NCI-H1417 treated with DMSO at 0.1 percent for 48 hours (cell line): ENCODE measurements at places on chromosomes 12 and 14.

DNA sequence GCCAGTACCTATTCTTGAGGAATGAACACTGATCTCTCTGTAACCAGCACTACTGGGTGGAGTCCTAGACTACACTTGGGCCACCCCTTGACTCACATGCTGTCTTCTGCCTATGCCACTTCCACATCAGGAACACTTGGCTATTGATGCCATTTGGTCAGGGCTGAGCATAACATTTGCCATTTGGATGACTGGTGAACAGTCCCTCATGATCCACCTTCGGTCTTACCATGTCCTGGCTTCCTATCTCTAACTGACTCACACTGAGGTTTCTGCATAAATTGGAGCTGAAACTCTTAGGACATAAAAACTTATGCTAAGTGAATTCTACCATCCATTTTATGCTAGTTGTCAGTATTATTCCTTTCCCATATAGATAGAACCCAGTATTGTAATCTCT, 91.7 kb upstream of the PELI2 start:
- no peak for DNase-seq

DNA sequence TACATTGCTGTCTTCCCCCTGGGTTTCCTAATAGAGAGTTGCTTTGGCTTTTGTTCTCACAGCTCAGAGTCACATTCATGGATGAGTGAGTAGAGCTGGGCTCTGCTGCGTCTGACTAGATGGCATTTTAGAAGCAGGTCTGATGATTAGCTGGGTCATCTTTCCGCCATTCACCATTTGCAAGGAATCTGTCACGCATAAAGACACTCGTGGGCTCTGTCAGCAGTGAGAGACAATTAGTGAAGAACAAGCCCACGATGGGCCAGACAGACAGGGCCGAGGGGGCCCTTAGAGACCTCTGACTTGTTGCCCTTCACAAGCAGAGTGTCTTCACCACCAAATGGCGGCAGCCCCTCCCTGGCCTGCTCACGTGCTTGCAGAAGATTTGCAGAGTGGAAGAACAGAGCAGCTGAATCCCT, 175.0 kb downstream of the CRADD start:
- no peak for DNase-seq

DNA sequence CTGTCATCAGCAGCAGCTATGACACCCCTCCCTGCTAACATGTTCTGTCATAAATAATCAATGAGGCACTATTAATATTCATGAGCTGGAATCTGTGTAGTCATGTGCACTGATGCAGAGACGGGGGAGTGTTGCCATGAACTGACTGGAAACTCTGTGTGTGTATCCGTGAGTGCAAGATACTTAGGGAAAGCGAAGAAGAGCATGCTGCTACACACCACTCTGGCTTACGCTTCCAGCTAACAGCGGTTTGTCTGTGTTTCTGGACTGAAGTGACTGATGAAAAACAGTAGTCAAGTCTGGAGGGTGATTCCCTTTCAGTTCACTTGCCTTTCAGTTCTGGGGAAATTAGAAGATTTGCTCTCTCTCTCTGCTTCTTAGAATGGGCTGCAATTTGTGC, 249.4 kb downstream of the PDZRN4 start:
- no peak for DNase-seq

DNA sequence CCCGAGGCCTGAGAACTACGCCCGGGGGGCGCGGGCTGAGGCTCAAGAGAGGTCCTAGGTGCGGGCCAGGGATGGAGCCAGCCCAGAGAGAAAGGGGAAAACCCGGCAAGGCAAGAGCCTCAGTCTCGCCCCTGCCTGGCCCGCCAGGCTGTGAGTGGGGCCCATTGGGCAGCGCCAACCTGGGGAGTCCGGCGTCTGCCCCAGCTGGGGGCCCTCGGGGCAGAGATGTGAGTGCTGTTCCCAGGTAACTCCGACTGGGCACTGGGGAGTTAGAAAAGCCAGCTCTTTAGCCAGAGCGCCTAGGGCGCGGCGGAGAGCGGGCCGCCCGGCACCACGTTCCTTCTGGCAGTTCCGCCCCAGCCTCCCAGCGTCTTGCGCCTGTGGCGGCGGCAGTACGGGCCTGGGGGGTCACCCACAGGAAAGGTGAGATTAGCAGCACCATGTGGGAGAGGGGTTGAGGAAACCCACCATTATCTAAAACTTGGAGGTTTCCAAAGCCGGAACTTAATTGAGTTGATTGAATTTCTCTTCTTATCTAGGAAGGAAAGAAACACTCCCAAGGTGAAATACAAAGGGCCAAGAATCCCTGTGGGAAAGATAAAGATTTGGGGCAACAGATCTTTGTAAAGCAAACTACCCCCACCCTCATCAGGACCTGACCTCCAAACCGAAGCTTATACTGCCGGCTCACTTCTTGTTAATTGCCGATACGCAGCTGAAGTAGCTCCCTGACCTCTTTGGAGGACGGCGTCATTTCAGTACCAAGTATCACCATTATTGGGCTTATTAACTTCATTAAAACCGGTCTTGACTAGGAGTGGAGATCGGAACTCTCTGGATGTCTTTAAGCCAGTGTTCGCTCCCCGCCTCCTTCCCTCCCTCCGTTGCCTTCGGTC, 11.6 kb downstream of the OTX2 start:
- no peak for DNase-seq

GRCh38 chr14:30450631-30451545, 108.1 kb upstream of the G2E3 start:
- no peak for DNase-seq

DNA sequence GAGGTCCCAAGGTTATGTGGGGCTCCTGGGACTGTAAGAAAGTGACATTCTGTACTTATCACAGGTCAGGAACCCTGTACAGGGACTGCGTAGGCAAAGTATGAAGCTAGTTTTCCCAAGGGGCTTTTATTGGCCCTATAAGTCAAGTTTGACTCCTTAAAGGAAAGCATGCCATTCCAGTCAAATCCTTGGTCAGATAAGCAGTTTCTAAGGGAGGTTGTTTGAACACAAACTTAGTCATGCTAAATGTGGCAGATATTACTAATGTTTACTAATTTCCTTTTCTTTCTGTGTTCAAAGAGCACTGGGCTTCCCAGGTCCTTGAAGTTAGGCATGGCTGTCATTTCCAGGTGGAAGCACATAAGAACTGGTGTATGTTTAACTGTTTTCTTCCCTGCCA, 472.4 kb downstream of the ATP23 start:
- no peak for DNase-seq

- DNase-seq, result no peak
Measured at GRCh38 chr14:69483765-69484443, 624 bp upstream of the PLEKHD1 start.

DNA sequence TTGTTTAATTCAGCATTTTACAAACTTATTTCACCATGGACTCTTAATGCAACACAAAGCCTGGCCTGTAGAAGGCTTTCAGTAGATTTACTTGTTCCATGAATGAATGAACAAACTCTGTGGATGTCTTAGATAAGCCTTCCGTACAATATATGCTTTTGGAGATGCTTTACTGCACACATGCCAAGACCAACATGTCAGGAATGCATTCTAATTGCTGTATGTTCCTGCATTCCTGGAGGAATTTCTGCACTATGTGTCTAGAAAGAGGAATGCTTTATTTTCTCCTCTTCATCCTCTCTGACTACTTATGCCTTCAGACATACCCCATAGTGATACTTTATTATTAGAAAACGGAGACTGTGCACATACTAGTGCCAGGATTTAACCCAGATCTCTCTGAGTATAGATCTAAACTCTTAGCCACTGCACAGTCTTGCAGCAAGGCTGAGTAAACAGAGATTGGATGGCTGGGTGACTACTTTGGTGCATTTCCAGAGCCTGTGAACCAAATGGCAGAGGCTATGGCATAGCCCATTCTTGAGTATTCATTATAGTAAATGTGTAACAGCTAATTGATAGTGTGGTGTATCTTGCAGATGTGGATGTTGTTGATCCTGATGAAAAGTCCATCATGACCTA, 108.2 kb downstream of the SYNE2 start:
- no peak for DNase-seq

GRCh38 chr12:15304296-15304695, 18.0 kb upstream of the PTPRO start:
- DNase-seq, result no peak

DNA sequence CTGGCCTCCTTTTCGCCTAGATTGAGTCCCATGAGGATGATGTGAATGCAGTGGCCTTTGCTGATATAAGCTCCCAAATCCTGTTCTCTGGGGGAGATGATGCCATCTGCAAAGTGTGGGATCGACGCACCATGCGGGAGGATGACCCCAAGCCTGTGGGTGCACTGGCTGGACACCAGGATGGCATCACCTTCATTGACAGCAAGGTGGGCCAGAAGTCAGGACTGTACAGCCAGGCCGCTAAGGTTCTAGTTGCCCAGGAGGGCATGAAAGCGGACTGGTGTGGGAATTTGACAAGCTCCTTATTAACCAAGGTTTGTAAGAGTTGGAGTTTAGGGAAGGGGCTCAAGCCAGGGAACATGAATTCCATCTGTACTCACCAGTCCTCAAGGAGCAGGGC, 4.9 kb upstream of the NRL start:
- DNase-seq, result no peak

DNA sequence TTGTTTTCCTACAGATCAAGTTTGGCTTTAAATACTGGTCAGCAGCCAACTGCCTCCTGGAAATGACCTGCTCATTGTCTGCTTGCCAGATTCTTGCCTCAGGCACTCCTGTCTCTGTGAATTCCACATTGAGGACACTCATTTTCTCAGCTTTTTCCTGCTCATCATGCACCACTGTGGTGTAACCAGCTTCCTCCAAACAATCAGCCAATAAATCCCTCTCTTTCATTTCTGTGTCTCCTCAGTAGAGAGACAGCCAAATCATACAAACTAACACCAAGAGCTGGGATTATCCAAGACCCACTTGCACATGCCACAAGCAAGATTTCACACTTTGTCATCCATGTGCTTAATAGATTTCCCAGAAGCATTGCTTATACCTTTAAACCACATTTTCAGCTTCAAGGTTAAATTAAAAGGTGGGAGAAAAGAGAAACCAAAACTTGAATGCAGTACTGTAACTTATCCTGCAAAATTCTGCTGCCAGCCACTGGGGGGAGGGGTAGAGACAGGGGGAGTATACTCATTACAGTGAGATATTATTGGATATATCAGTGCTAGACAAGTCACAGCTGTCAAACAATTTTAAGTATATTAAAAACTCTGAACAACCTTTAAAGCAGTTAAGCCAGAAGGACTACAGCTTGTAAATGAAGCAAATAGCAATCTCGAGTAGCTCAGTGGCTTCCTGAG, 105.0 kb downstream of the PPP2R5E start:
- no peak for DNase-seq

GRCh38 chr14:100670753-100671049, 56.0 kb upstream of the DLK1 start:
- no peak for DNase-seq

- DNase-seq, result no peak
Measured at GRCh38 chr12:71183018-71183417, 25.2 kb upstream of the TSPAN8 start.

DNA sequence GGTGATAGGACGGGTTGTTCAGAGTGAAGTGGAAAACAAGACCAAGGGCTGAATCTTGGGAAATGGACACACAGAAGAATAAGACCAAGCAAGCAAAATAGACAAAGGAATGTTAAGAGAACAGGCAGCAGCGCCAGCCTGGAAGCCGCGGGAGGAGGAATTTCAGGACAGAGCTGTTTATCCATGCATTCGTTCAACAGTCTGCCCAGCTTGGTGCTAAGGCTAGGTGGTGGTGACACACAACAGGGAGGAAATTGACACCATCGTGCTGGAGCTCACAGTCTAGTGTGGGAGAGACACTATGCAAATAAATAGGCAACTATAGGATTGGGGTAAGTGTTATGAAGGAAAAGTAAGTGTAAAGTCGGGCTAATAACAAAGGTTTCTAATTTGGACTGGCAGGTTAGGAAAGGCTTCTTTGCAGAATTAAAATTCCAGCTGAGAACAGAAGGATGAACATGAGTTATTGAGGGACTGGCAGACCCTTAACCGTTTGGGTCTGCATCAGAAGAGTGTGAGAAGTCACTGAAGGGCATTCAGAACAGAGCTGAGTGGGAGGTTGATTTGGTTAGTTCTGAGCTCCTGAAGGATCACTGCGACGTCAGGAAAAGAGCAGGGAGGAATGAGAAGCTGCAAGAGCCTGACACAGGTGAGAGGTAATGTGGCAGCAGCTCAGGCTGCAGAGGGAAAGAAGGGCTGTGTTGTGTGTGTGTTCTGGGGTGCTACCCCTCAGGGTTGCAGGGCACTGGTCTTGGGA, 242.6 kb upstream of the FKBP4 start:
- DNase-seq, result no peak

DNA sequence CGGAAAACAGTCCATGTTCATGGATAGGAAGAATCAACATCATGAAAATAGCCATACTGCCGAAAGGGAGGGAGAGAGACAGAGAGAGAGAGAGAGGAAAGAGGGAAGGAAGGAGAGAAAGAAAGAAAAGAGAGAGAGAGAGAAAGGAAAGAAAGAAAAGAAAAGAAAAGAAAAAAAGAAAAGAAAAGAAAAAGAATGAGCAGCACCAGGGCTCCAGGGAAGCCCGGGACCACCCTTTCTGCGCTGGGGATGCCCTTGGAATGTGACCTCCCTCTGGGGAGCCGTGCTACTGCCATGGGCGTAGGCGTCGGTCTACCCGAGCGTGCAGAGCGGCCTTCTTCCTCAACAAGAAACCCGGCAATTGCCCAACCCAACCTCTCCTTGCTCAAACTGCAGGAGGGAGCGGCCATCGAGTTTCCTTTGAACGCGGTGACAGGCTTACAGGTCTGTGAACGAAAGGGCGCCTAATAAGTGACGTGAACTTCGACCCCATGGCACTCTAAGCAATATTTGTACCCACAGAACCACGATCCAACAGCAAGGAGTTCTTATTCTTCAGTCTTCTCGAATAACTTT, 16.9 kb downstream of the OR6S1 start:
- DNase-seq, result no peak

GRCh38 chr12:68175557-68176061, 16.1 kb upstream of the IFNG start:
- no peak for DNase-seq

DNA sequence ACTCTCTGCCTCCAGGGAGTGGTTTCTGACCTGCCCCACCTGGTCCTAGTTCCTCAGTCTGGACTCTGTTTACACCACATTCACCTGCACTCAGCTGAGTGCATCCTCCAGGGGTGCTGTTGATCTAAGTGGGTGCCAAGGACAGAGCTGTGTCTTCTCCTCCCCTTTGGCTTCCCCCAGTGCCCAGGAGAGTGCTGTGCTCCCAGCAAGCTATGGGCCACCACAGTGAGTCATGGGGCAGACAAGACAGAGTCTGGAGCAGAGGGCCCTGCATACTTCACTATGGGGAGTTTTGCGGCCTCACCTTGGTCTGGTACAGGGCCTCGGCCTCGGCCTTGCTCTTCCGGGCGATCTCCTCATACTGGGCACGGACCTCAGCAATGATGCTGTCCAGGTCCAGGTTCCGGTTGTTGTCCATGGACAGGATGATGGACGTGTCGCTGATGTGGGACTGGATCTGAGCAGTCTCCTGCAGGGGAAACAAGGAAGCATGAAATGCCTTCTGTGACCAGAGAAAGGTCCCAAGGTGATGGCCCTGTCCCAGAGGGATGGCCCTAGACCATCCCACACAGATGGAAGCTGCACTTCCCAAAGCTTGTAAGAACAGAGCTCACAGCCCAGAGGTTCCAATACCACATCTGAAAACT, 4.9 kb downstream of the KRT73 start:
- DNase-seq, result no peak

- DNase-seq, result no peak
Measured at GRCh38 chr14:68866991-68867533, 74.2 kb upstream of the ZFP36L1 start.
